ENCODE measurements at places on chromosomes 4 and X.

- no peak for DNase-seq
Measured at GRCh38 chrX:86103061-86103460, 45.2 kb upstream of the DACH2 start.

- no peak for DNase-seq
Measured at GRCh38 chr4:16505726-16506125, 279.5 kb upstream of the TAPT1 start.

DNA sequence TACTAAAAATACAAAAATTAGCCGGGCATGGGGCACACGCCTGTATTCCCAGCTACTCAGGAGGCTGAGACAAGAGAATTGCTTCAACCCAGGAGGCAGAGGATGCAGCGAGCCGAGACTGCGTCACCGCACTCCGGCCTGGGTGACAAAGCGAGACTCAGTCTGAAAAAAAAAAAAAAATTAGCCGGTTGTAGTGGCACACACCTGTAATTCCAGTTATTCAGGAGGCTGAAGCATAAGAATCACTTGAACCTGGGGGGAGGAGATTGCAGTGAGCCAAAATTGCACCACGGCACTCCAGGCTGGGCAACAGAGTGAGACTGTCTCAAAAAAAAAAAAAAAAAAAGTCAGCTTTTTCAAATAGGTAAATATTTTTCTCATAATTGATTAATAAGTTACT is 71.9 kb downstream of the WDFY3 start:
- DNase-seq: no peak

DNA sequence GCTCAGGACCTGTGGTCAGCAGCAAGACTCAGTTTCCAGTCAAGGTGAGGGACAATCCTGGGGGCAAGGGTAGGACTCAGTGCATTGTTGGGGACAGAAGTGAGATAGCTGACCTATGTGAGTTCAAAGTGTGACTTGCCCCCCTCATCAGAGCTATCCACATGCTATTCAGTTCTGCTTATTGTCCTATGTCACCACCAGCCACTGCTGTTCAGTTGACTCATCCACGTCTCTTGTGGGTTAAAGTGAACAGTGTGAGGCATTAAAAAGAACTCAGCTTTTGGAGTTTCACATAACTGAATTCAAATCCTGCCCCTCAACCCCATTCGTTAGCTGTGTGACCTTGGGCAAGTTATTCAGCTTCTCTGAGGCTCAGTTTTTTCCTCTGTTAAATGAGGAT is 4.4 kb upstream of the APLN start:
- DNase-seq: no peak

DNA sequence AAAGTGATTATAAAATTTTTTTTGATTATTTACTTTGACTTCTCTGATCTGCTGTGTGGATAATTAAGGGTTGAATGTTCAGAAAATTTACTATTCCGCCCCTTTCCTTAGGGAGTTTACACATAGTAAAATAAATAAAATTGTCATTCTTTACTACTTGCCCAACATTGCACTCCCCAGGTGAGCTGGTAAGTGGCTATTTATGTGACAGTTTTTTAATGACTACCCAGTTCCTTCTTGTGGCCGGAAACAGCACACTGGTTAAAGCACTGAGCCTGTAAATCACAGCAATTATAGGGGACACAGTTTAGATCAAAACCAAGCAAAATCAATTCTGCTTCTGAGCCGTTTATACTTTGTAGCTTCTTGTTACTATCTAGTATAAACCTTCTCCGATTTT is 158.1 kb downstream of the FHIP1A start:
- DNase-seq: no peak

- DNase-seq: no peak
Measured at GRCh38 chr4:178577933-178578332, 1135.7 kb upstream of the AGA start.

DNA sequence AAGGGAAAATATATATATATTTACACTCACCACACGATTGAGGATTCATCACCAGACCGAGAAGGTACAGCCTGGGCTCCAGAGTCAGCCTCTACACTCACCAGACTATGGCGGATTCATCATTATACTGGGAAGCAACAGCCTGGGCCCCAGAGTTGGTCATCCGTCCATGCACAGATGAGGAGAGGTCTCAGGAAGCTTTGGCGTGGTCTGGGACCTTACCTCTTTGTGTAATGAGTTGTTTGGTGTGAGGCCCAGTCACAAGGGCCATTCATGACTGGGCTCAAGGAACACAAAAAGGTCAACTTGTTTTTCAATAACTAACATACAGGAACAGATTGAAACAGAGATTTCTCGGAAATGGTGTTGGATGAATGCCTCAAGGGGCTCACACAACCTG is 926.1 kb downstream of the FAM133A start:
- DNase-seq: no peak

DNA sequence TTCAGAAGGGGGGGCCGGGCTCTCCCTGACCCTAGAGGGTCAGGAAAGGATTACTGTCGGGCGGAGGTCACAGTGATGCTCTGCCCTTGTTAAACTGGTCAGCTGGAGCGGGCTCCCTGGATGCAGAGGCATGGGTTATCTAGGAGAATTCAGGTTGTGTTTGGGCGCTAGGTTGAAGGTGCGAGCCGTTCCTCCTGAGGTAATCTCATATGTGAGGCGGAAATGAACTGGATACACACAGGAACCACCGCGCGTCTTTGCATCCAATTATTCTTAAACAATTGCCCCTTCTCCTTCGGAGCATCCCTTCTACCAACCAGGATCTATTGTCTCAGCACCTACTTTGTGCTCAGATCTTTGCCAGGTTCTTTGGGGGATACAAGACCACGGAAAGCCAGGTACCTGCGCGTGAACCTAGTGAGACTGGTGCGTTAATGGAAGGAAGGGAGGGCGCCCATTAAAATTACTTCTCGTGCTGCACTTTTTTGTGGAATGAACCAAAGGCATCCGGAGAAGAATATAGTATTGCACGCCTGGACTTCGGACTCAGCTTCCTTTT is 28.4 kb downstream of the HAND2 start:
- DNase-seq: no peak

DNA sequence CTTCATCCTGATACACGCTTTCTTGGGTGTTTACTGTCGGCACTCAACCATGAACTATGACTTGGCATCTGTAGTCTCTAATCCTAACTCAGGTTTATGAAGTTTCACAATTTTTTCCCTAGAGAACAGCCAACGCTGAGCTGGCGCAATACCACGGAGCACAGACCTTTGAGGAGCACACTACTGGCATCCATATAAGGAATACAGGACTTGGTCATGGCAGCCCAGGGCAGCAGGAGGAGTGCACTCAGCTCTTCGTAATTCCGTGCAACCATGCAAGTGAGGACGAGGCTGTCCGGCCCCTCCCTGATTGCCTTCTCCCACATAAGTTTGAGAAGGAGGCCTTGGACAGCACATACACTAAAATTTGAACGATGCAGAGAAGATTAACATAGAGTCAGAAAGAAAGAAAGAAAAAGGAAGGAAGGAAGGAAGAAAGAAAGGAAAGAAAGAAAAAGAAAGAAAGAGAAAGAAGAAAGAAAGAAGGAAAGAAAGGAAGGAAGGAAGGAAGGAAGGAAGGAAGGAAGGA is 41.0 kb upstream of the PDLIM5 start:
- DNase-seq: no peak

DNA sequence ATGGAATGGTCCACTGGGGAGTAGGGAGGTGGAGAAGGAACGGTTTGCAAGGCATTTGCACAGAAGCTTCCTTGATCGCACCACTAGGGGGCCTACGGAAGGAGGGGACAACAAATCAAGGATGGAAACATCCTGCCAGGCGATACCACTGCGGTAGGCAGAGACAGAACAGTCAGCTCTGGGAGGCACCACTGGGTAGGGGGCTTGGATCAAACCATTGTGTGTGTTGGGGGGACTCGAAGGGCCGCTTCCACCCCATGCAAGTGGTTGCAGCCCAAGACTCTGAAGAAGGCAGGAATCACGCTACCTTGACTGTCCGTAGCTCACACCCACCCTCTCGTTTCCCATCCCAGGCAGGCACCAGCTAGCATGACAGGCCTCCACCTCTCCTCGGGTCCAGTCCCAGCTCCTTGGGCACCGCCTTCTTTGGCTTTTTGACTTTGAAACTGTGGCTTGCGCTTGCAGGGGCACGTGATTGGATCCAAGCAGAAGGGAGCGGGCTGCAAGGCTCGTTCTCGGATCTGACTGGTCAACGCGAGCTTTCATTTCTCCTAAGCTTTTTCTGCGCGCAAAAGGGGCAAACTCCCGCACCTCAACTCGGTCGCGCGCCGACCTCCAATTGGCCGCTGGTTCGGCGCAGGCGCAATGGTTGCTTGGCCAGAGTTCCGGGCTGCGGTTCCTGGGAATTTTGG is 28.4 kb downstream of the GAGE1 start:
- DNase-seq: no peak

DNA sequence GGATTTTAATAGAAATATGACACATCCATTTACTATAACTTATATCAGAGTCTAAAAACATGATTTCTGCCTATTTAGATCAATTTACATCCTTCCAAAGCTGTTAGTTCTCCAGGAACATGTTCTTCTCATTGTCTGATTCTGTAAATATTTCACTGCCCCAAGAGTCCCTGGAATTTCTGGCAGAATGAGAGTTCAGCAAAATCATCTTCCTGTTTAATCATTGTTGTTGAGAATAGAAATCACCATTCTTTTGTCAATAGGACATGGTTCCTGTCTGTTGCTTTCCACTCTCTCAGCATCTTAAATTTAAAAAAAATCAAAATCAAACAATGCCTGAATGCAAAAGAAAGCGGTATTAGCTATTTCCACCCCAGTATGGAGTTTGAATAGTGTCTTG is 172.8 kb upstream of the FRMPD4 start:
- DNase-seq: no peak

GRCh38 chr4:41074215-41074614 is 140.1 kb downstream of the APBB2 start:
- DNase-seq: no peak

DNA sequence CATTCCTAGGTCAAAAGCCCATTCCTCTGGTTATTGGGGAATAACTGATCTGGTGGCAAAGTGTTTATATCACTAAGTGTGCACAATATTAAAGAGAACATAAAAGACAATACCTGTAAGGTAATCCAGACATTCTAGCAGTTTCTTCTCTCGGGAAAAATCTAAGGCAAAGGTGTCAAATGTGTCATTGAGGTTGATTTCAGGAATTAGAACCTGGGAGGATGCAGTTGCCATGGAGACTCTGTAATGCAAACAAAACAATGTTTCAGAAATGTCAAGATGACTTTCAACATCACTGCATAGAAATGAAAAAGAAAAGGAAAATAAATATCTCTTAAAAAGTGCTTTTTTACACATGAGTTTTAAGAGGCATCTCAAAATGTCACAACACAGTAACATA is 145.9 kb downstream of the MID1 start:
- no peak for DNase-seq

DNA sequence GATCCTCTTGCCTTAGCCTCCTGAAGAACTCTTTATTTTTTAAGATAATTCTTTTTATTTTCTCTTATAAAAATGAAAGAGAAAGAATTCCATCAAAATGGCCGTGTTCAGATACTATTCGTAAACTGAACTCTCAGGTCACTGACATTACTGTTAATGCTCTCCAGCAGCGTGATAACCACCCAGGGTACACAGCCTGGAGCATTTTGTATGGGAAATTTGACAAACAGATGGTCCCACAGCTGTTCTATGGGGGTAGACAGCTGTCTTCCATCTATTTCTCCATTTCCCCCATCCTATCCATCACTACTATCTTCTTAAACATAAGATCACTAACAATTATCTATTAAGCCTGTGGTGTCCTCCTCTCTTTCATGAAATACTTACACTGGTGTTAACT is 47.8 kb downstream of the SYNPO2 start:
- no peak for DNase-seq

DNA sequence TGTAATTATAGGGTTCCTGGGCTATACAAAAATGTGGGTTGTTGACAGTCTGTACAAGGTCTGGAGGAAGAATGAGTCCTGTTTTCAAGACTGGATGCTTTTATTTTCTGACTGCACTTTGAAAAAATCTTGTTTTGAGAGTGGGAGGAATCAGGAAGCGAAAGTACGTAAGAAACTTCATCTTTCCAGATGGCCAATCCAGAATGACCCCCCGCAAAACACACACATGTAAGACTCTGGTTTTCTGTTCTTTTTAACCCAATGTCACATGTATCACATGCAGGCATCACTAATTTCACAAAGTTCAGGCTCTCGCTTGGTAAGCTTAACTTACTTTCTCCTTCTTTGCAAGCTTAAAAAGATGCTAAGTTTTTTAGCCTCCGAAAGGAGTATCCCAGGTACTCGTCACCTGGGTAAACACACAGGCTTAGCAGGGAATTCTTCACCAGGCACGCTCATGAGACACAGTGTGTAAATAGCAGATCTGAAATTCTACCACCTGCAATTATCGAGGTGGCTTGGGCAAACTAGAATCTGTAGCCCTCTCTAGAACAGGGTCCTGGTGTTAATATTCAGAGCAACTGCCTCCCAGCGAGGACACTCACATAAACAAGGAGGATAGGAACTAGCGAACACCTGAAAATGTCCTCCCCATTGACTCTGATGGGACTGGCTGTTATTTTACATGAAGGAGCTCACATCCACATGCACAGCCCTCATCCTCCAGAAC is 90.7 kb downstream of the NSUN7 start:
- no peak for DNase-seq

DNA sequence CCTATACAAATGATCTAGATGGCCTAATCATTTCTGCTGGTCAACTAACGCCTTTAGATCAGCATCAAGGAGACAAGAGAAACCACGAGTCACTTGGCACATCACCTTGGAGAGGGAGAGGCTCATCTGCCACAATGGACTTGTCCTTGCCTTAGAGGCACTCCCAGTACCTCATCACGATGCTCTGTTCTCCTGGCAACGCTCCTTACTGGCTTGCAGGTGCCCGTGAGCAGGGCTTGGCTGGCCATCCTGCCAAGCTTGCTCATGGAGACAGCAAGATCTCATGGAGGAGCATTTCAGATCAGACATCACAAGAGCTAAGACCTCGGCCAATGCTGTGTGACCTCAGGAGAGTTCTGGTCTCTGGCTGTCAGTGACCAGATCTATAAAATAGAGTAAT is 2.7 kb upstream of the SMIM20 start:
- no peak for DNase-seq

- DNase-seq: no peak
Measured at GRCh38 chrX:22652596-22652995, 347.2 kb upstream of the DDX53 start.

DNA sequence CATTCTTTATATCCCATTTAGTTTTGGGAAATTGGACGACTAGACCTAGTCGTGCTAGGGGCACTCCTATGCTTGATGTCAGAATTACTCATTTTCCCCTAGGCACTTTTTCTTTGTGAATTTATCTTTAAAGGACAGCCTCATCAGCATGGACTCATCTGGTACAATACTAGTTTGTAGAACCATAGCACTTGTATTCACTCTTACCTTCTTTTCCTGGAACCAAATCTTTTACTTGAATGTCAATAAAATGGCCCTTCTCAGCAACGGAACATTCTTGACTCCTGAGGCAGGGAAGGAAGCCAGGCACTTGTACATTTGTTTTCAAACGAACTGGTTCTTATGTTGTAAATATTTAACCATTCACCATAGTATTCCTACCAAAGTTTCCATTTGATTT is 187.1 kb downstream of the SHROOM3 start:
- no peak for DNase-seq
